ENCODE measurements at places on chromosomes 7 and 10. TPM values are rescaled to one million over a fixed set of nuclear protein-coding genes. Genes with fewer than 3 reads are reported as not detected.

DNA sequence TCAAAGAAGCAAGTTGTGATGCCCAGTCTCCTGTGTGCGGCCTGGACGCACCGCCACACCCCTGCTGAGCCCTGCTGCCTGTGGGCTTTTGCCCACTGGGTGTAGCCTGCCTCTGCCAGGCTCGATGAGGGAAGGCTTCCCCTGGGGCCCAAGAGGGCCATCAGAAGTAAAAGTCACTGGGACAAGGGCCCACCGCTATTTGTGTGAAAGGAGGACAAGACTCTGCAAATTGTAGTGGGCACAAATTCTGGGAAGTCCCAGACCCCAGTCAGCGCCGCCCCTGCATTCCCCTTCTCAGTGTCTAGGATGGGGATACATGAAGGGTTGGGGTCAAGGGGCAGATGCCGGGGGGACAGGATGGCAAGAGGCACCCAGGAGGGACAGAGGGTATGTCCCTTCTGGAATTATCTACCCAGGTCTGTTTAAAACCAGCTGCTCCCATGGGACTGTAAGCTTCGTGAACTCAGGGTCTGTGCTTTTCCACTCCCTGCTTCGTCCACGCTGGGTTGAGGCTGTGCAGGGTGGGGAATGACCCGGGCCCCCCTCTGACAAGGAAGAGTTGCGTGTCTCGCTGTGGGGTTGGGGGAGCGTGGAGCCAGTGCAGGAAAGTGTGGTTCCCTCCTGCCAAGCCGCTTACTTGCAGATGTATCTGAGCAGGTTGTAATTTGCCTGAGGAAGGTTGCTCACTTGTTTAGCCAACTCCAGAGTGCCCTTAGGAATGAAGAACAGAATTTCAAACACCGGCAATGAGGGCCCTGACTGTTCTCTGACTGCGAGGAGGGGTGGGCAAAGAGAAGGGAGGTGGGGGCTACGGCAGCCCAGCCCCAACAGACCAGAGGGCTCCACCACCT, 147.2 kb downstream of the MAPK8 start:
- peaks cover 10% of the 10 kb centered on the region for H3K4me1 ChIP-seq
- H3K27me3 ChIP-seq = no peaks in the 10 kb centered on the region
- H3K27ac ChIP-seq = no peak overlapping the region
- no peak for DNase-seq

DNA sequence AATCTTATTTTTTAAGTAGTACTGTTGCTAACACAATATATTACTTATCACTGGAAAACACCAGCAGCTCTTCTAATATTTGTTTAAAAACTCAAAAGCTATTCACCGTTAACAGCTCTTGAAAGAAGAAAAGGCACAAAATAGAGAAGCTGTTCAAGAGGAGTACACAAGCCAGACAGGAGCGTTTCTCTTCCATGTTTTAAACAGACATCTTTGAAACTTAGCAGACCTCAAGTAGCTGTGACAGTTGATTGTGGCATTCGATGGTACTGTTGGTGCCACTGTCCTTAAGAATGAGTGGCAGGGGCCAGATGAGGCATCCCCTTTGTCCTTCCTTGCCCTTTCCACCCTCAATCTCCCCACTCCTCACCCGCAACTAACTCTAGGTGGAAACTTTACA, 81.6 kb upstream of the PRR15 start:
- no peaks in the 10 kb centered on the region for H3K36me3 ChIP-seq
- DNase-seq = no peak
- no peak overlapping the region for H3K27ac ChIP-seq
- H3K4me1 ChIP-seq = no peaks in the 10 kb centered on the region
- no peak overlapping the region for H3K4me3 ChIP-seq
- no peaks in the 10 kb centered on the region for H3K27me3 ChIP-seq

- H3K27ac ChIP-seq = no peak overlapping the region
- no peaks in the 10 kb centered on the region for H3K27me3 ChIP-seq
- no peak overlapping the region for H3K4me3 ChIP-seq
Measured at GRCh38 chr7:80895056-80895455, 23.8 kb downstream of the SEMA3C start.

DNA sequence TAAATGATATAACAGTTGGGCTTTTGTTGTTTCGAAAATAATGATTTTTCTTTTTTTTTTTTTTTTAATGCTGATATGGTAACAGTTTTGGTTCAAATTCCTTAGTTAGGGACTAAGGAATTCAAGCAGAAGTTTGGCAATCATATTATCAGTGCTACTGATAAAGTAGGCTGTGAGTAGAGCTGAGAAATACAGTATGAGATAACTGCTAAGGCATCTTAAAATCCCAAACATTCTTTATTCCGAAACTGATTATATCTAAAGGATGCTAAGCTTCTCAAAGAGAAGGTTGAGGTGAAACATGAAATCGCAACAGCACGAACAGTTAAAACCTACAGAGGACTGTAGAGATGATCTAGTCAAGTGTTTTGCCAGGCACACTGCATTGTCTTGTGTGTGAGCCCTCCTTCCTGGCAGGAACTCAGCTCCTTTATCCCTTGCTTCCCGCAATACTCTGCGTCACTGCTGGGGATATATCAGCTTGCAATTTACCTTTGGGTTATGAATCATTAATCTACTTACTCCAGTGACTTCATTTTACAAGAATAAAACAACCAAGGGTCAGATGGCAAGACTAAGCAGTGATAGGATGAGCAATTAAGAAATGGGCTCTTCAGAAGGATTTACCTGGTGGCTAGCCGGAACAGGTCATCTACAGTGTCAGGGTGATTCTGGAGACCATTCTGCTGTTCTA, 36.7 kb downstream of the IRF5 start:
- H3K27me3 ChIP-seq = no peaks in the 10 kb centered on the region
- DNase-seq = no peak
- H3K27ac ChIP-seq = no peak overlapping the region

GRCh38 chr7:26365077-26365900, 73.6 kb downstream of the SNX10 start:
- no peak overlapping the region for H3K4me3 ChIP-seq
- DNase-seq = peak; percentile 79
- H3K36me3 ChIP-seq = no peaks in the 10 kb centered on the region
- H3K27ac ChIP-seq = no peak overlapping the region
- no peaks in the 10 kb centered on the region for H3K4me1 ChIP-seq

DNA sequence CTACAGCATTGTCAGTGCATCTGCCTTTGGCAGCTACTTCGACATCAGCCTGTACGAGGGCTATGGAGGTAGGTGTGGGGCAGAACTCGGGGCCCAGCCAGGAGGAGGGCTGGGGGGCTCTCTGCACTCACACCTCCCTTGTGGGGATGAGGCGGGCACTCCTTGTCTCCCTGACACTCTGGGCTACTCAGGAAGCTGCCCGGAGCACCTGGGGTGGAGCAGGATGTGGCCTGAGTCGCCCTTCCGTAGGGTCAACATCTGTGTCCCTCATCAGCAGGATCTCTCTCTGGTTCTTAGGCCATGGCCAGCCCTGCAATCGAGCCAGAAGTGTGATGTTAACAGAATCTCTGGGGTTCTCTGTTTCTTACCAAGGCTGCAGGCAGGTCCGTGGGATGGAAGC, 40.2 kb downstream of the C10orf105 start:
- H3K4me1 ChIP-seq = no peaks in the 10 kb centered on the region
- H3K4me3 ChIP-seq = no peak overlapping the region
- peaks cover 24% of the 10 kb centered on the region for H3K27me3 ChIP-seq
- H3K27ac ChIP-seq = no peak overlapping the region

DNA sequence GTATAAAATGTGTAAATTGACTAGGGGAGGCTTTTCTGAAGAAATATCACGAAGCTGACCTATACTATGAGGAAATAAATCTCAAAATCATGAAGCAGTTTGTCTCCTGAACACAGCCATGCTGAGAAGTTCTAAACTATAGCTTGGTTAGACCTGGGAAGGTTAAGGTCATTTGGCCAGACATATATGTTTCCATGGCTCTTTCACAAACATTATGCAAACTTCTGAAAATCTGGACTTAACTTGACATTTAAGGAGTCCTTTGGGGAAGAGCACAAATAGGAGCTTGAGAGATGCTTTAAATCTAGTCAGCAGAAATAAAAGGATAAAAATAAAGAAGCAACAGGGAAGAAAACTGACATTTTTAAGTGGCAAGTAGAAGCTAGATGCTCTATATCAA, 115.9 kb upstream of the MEOX2 start:
- H3K4me1 ChIP-seq = peaks cover 17% of the 10 kb centered on the region
- H3K27ac ChIP-seq = no peak overlapping the region
- H3K36me3 ChIP-seq = no peaks in the 10 kb centered on the region
- H3K27me3 ChIP-seq = no peaks in the 10 kb centered on the region
- DNase-seq = no peak
- no peak overlapping the region for H3K4me3 ChIP-seq

- DNase-seq = peak; percentile 50
- H3K27me3 ChIP-seq = peaks cover 5% of the 10 kb centered on the region
- H3K4me3 ChIP-seq = no peak overlapping the region
- no peaks in the 10 kb centered on the region for H3K36me3 ChIP-seq
- no peak overlapping the region for H3K27ac ChIP-seq
Measured at GRCh38 chr10:78362406-78363022, 328.9 kb downstream of the RPS24 start.

DNA sequence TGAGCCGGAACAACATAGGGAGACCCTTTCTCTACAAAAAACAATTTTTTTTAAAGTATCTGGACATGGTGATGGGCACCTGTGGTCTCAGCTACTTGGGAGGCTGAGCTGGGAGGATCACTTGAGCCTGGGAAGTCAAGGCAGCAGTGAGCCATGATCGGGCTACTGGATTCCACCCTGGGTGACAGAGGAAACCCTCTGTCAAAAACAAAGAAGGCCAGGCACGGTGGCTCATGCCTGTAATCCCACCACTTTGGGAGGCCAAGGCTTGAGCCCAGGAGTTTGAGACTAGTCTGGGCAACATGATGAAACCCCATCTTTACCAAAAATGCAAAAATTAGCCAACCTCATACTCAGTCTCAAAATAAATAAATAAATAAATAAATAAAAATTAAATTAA, 19.9 kb upstream of the ZCCHC24 start:
- H3K27ac ChIP-seq = no peak overlapping the region
- H3K36me3 ChIP-seq = no peaks in the 10 kb centered on the region
- H3K27me3 ChIP-seq = no peaks in the 10 kb centered on the region
- H3K4me1 ChIP-seq = peaks cover 8% of the 10 kb centered on the region

DNA sequence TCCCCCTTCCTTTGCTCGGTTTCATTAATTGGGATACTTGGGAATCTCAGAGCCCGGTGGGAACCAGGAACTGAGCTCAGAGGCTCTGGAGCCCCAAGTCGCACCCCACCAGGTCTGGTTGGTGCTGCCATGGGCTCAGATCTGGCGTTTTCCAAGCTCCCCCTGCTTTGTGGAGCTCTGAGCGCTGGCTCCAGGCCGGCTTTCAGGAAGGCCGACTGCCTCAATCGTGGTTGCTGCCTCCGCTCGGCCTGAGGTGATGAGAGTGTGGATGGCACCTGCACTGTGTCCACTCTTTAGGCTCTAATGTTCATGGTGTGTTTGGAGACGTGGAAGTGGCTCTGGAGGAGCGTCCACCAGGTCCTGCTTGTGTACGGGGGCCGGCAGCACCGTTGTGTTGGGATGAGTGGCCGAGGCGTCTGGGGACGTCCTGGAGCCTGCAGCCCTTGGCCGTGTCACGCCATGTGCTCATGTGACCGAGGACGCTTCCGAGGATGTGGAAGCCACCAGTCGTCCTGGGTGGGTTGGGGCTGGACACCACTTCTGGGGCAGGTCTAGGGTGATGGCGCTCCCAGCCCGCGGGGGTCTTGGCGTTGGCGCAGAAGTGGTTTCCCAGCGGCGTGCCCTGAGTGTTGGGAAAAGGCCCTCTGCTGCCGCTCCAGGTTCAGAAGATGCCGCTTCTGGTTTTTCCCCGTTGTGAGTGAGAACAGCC, 8.2 kb downstream of the INPP5A start:
- no peak overlapping the region for H3K27ac ChIP-seq
- DNase-seq = no peak
- H3K36me3 ChIP-seq = no peaks in the 10 kb centered on the region
- no peaks in the 10 kb centered on the region for H3K27me3 ChIP-seq

DNA sequence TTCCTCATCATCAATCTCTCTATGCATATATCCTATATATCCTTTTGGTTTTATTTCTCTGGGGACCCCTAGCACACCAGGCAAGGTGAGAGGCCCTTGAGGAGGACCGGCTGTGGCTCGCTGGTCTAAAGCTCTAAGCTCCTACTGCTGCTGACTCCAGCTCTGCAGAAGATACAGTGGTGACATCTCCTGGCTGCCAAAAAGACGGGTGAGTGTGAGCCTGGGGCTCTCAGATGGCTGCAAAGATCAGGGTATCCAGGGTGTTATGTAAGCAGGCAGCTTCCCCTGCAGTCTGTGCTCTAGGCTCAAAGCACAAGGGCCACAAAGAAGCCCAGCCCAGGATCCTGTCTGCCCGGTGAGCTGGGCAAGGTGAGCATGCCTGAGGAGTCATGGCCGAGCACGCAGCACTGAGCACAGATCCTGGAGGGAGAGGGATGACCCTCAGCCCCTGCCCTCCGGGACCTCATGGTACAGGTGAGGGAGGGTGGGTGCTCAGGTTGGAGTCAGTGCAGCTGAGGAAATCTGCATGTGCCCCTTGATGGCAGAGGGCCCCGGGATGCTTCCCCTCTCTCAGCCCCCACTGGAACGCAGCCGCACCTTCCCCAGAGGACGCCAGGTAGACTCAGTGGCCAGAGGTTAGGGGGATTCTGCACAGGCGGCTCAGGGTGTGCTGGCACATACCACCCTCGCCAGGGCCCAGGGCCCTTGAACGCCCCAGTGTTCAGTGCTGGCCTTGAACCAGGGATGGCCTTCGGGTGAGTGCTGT, 95.4 kb upstream of the INSIG1 start:
- no peak for DNase-seq
- no peaks in the 10 kb centered on the region for H3K27me3 ChIP-seq
- peaks cover 27% of the 10 kb centered on the region for H3K4me1 ChIP-seq
- H3K27ac ChIP-seq = no peak overlapping the region

DNA sequence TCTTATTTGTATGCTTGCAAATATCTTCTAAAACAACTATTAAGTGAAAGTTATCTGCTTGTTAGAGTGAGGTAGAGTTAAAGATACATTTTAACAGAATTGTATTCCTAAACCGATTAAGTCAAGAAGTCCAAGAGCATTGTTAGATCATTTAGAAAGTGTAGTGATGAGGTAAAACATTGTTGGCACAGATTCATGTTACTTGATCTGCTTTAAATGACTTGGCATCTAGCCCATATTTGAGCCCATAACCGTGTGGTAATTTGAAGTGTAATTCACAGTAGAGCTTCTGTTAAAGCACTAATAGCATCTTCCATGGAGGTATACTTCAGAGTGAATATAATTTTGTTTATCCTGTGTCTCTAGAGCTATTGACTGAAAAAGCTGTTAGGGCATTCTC, 62.1 kb downstream of the PTEN start:
- H3K4me1 ChIP-seq = peaks cover 43% of the 10 kb centered on the region
- H3K27ac ChIP-seq = no peak overlapping the region
- DNase-seq = no peak
- H3K4me3 ChIP-seq = no peak overlapping the region
- peaks cover 10% of the 10 kb centered on the region for H3K36me3 ChIP-seq
- H3K27me3 ChIP-seq = no peaks in the 10 kb centered on the region

Gene ZNF467
- total RNA-seq = not detected

Gene GOLGA7B
- not detected for total RNA-seq

Gene ATOH7
- total RNA-seq = not detected

Gene BEND7
- 5.8 TPM for total RNA-seq
